ENCODE measurements at places on chromosomes 2 and 18. TPM values are rescaled to one million over a fixed set of nuclear protein-coding genes. Genes with fewer than 3 reads are reported as not detected.

GRCh38 chr2:129179199-129179598 lies 800.3 kb upstream of the RAB6C start:
- DNase-seq, result no peak

GRCh38 chr2:65366595-65367125 lies 65.7 kb downstream of the SPRED2 start:
- DNase-seq, result peak; percentile 97

DNA sequence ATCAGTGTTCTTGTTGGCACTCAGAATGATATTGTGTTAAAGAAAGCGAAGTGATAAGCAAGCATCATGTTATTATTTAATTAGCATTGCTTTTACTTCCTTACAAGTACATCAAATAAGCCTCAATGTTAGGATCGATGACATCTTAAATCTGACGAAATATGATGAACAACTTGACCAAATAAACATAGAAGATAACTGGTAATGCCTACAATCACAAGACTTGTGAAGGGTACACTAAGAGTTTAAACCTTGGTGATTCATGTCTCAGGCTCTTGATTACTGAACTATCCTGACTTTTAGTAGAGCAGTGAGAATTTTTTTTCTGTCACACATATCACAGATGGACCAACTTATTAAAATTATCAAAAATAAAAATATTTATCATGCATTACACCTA lies 500.8 kb upstream of the ZEB2 start:
- DNase-seq, result no peak

- DNase-seq, result no peak
These were observed 240.9 kb downstream of the ICOS start for GRCh38 chr2:204177251-204177976.

- no peak for DNase-seq
These were observed 609.0 kb upstream of the CELF4 start for GRCh38 chr18:38174594-38174993.

- no peak for DNase-seq
These were observed 168.5 kb downstream of the CELF4 start for GRCh38 chr18:37396971-37397720.

DNA sequence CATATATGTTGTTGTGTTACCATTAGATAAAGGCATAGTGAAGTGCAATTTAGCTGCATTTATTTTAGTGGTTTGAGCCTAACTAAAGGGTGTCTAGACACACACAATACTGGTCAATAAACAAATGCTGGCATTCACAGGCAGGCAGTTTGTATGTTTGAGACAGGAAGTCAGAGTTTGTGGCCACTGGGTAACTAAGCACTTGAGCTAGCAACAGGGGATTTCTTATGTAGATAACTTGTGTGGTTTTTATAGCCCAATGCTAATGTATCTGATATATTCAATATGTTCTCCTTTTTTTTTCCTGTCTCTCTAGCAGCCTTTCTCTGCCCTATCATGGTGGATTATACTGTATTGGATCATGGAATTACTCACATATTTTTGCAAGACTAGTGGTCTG lies 38.1 kb downstream of the LRRTM4 start:
- DNase-seq, result peak; percentile 13

- peak; percentile 81 for DNase-seq
These were observed at the start of the genes DOK1 and LOXL3 for GRCh38 chr2:74553892-74554819. TSS of gene DOK1 (plus strand) at chr2:74554720. CDS start at chr2:74554755, 35 bp downstream. TSS of gene LOXL3 (minus strand) at chr2:74553942. CDS start at chr2:74552634, 1,308 bp downstream.

- no peak for DNase-seq
These were observed 24.4 kb downstream of the CNOT11 start for GRCh38 chr2:101277111-101277510.

DNA sequence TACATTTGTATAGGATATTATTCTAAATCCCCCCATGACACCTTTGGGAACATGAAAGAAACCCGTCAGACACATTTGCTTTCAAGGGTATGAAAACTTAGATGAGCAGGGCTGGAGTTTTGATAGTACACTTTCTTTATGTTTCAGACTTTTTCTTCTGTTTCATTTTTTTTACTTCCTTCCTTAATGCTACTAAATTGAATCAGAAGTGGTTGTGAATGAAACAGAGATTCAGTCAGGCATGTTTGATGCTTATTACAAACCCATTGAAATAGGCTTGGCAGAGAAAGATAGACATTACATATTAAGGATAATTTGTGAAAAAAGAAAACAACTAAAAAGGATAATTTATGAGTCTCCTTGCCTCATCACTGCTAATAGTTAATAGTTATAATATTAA lies 26.8 kb downstream of the SLC30A6 start:
- DNase-seq, result no peak

DNA sequence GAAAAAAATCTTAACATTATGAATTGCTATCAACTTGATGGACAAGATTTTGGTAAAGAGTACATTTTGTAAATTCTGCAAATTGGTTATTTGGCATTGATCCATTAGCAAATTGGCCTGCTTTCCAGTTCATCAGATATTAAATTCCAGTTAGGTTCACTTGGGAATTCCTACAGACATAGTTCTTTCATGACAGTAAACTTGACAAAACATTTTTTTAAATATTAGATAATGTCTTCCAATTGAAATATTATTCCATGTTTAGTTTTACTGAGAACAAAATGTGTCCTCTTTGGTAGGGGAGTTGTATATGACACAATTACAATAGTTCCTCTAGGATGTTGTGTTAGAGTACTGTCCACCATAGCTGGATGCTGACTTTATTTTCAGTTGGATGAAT lies 141.9 kb downstream of the LCLAT1 start:
- no peak for DNase-seq

- no peak for DNase-seq
These were observed 28.5 kb upstream of the TMBIM1 start for GRCh38 chr2:218320704-218321336.

DNA sequence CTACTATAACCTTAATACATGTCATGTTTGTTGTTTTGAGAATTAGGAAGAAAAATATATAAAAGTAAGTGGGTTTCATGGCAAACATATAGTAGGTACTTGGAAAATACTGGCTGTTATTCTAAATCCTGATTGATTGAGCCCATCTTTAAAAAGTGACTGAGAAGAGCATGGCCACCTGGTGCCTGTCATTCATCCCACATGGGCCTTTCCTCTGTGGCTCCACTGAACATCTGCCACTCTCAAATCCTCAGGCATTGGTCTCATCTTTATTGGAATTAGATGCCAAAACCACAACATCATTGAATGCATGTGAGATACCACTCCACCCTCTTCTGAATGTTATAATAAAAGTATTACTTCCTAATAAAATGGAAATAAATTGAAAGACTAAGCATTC lies 101.6 kb upstream of the TTN start:
- DNase-seq, result no peak

DNA sequence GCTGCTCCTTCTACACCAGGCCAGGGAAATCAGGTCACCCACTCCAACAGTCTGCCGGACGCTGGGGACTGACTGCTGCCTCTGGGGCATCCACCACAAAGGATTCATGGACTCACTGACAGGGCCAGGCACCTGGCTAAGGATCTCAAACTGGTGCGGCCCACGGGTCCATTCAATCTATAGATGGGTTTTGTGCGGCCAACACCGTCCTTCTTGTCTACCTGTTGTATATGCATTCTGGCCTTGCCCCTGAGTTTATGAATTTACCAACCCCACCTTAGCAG lies 10.9 kb upstream of the SLC20A1 start:
- DNase-seq, result no peak

DNA sequence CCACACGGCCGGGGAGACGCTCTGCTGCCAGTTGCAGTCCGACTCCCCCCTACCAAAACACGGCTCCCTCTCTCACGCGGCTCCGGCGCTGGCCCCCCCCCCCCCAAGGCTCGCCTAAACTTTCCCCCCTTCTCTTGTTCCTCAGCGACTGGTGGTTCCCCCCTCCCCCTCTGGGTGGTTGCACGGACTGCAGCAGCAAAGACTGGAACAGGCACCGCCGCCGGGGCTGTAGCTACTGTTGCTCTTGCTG lies 281 bp downstream of the XPO1 start:
- no peak for DNase-seq

- DNase-seq, result no peak
These were observed 13.2 kb downstream of the SLC39A10 start for GRCh38 chr2:195670191-195670590.

Gene EPHA4
- 3.8 TPM for total RNA-seq

Gene OBSL1
- 71.0 TPM for total RNA-seq

Gene GIGYF2
- 49.2 TPM for total RNA-seq
